ENCODE measurements at places on chromosomes 16 and 17.

GRCh38 chr16:60755907-60756306 lies 1280.3 kb downstream of the CDH8 start:
- DNase-seq: no peak

DNA sequence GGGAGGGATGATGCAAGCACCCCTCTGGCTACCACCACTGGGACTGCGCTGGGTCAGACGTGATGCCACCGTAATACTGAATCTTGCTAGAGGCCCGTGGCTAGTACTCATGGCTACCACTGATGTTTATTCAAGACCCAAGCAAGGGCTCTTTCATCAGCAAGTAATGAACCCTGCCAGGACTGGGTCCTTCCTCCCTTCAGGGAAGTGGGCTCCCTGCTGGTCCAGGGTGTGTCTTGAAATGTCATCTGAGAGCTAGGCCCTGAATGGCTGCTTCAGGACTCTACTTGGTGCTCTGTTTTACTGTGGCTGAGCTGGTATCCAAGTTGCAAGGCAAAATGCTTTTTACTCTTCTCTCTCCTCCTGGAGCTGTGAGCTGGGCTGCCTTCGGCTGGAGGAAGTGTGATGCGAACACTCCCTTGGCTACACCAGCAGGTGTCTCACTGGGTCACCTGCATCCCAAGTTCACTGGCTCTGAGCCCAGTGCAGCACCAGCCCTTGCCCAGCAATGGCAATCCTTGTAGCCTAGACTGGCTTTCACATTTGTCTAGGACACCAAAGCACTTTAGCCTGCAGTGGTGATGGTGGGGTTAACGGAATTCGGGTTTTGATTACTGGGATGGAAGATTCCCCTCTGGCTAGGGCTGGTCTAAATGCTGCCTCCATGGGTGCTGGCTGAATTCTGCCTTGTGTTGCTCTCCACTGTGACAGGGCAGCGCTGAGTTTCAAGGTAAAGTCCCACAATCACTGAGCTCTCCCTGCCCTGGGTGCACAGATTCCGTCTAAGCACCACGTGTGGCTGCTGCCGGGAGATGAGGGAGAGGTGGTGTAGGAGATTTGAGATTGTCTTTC lies 98.6 kb downstream of the USP22 start:
- DNase-seq: no peak

DNA sequence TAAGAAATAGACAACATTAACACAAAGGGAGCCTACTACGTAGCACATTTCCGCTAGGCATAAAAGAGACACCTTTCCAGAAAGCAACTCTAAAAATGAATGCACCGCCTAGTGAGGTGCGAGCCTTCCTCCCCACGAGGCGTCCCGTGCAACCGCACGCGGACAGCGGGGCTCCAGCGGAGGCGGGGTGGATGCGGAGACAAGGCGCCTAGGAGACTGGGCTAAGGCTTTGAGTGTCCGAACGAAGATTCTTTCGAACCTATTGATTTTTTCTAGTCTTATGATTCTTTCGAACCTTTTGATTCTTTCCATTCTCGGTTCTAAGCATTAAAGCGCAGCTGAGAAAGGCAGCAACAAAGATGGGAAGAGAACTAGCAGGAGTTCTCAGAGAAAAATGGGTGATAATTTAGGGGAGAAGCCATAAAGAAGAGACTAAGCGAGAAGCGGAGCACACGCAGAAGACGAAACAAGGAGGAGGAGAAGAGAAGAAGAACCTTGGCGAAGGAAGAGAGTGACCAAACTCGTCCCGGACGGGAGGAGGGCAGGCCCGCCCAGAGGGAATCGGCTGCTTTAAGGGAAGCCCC lies 394 bp upstream of the CPD start:
- no peak for DNase-seq

DNA sequence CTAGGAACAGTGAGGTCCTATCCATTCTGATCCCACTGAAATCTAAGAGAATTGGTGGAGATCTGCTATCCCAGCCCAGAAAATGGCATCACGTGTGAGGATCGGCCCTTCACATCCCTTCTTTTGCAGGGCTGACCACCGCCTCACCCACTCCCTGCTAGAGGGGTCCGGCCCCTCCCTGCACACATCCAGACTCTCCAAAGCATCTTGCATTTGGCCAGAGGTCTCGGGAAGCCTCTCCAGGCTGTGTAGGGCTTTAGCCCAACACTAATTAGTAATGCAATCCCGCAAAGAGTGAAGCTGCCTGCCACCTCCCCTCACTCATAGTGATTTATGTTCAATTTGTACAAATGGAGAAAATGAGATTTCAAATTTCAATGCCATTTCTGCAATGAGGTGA lies 434.4 kb upstream of the ZFHX3 start:
- no peak for DNase-seq

- no peak for DNase-seq
Observed at GRCh38 chr17:27669850-27670249, 38.9 kb downstream of the LGALS9 start.

DNA sequence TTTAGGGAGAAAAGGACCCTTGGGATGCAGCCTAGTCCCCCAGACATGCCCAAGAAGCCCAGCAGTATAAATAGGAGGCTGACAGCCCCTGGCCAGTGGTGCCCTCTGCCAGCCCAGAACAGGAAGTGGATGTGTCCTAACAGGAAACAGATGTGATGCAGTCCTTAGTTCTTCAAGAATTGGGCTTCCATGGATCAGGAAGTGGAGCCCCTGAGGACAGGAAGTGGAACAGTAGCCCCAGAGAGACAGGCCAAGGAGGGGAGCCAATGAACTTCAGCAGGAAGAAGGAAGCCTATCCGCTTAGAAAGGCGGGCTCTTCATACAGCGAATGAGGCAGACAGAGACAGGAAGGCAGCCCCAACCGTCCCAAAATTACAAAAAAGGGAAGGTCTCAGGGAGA lies 7.2 kb downstream of the CTF1 start:
- DNase-seq: no peak

DNA sequence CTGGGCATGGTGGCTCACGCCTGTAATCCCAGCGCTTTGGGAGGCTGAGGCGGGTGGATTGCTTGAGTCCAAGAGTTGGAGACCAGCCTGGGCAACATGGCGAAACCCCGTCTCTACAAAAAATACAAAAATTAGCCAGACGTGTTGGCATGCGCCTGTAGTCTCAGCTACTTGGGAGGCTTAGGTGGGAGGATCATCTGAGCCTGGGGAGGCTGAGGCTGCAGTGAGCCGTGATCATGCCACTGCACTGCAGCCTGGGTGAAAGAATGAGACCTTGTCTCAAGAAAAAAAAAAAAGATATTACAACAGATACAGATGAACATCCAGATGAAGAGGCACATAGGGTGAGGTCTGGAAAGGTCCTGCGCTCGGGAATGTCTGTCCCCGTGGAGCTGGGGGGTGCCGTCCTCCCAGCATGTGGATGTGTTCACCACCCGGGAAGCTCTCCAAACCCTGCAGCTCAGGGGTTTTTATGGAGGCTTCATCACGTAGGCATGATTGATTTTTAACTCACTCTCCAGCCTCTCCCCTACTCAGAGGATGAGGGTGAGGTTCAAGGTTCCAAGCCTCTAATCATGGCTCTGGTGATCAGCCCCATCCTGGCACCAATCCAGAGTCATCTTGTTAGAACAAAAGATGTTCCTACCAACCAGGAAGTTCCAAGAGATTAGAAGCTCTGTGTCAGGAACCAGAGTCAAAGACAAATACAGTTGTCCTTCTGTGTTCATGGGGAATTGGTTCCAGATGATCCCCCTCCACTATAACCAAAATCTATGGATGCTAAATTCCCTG lies 85.0 kb upstream of the DNAJA2 start:
- DNase-seq: no peak

- DNase-seq: no peak
Observed at GRCh38 chr16:15032547-15033308, 23.1 kb downstream of the NTAN1 start.

GRCh38 chr17:77734371-77735080 lies 224.0 kb upstream of the TNRC6C start:
- no peak for DNase-seq

All from stimulated activated CD4-positive, alpha-beta T cell treated with anti-CD3 and anti-CD28 coated beads, TNF-alpha, amount 100 ng/mL, for 1 hour (primary cell).